Ovary (tissue), 10 donors: ENCODE measurements at places on chromosomes 3 and 15.
A peak's percentile ranks its signal among the peaks of the same experiment; 100 is the strongest.

GRCh38 chr3:189188466-189188865, 16.7 kb downstream of the TPRG1 start:
- DNase-seq: no peak

- no peak for DNase-seq
Observed at GRCh38 chr3:17122758-17123157, 238.0 kb downstream of the PLCL2 start.

DNA sequence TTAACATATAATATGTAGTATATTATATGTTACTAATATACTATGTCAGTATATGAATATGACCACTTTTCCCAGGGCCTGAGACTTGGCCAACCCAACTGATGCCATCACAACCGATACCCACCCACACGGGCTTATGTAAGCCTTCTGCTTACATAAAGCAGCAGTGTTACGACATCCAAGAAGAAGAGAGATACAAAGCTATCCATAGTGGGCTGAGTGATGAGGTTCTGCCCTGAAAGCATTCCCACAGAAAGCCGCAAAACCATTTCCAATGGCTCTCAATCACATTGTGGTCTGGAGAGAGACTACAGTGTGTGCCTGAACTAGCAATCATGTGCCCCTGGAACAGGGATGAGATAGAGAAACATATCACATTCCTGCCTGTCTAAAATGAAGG, 177.9 kb downstream of the PLOD2 start:
- no peak for DNase-seq

- DNase-seq: no peak
Observed at GRCh38 chr15:84143753-84144314, 91.7 kb upstream of the GOLGA6L4 start.

DNA sequence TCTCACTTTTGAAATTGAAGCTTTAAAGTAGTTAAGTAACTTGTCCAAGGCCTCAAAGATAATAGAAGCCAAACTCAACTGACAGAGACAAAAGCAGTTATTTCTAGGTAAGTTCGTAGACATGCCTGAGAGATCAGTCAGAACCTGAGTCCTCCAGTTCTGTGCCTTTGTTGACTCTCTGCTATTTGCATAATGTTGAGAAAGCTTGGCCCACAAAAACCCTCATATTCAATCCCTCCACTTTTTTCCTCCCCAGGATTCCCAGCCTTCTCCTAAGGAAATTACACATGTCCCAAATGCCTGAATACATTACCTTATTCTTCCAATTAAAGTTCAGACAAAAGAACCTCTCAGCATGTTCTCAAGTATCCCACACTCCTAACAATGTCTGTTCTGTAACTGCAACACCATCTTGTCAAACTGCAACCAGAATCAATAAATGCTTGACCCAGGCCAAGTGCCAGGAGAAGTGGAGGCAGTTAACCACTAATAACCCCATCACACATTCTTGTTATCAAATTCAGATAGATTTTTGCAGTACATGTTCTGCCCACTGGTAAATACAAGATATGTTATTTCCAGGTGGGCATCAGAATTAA, 217.8 kb downstream of the LRRC3B start:
- DNase-seq: no peak

DNA sequence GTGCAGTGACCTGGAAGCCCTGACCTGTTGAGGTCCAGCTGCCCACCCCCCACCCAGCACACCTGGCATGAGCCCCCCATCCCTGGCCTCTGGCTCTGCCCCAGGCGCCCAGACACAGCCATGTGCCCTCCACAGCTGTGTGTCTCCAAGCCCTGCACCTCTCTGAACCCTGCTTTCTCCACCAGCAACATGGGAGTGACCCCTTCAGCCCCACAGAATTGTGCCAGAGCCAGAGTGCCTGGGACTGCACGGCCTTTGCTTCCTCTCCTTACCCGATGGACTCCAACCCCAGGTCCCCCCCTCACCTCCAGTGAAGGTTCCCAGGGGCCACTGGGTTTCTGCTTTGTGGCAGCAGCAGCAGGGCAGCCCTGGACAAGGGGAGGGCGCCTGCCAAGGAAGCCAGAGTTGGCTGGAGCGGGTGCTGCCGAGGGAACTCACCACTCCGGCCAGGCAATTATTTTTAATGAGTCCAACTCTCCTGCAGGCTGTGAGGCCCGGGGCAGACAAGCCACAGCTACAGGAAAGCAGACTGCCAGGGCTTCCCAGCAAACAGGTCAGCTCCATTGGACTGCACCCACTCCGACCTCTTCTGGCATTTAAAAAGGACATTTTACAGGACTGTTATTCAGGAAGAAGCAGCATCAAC, 24.1 kb downstream of the PRR20G start:
- DNase-seq: no peak

DNA sequence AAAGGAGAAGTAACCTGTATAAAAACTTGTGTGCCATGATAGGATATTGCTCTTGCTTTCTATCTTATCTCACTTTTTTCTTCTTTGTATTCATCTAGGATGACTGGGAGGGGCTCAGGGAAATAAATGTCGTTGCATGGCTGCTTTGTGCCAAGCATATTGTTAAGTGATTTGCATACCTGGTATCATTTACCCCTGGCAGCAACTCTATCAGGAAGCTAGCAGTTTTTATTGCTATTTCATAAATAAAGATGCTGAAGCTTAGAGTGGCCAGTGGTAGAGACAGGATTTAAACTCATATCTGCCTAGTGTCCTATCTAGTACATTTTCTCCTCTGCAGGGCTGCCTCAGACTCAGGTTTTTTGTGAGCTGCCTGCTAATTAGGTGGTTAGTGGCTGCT, 253.3 kb downstream of the PTPRG start:
- no peak for DNase-seq

DNA sequence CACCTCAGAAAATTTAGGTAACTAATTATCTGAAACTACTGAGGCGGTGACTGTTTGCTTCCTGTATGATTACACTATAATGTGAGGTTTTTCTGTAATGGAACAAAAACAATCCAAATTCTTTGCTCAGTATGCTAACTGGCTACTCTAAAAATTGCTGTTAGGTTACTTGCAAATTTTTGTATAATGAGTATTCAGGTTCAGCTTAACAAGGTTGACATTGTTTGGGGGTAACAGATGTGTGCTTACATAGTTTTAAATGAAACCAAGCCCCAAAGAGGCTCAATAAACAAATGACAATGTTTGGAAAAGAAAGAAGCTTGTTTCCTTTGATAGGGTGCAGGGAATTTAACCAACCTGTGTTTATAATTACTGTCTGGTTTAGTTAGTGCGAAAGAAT, 414.5 kb upstream of the MDFIC2 start:
- no peak for DNase-seq

DNA sequence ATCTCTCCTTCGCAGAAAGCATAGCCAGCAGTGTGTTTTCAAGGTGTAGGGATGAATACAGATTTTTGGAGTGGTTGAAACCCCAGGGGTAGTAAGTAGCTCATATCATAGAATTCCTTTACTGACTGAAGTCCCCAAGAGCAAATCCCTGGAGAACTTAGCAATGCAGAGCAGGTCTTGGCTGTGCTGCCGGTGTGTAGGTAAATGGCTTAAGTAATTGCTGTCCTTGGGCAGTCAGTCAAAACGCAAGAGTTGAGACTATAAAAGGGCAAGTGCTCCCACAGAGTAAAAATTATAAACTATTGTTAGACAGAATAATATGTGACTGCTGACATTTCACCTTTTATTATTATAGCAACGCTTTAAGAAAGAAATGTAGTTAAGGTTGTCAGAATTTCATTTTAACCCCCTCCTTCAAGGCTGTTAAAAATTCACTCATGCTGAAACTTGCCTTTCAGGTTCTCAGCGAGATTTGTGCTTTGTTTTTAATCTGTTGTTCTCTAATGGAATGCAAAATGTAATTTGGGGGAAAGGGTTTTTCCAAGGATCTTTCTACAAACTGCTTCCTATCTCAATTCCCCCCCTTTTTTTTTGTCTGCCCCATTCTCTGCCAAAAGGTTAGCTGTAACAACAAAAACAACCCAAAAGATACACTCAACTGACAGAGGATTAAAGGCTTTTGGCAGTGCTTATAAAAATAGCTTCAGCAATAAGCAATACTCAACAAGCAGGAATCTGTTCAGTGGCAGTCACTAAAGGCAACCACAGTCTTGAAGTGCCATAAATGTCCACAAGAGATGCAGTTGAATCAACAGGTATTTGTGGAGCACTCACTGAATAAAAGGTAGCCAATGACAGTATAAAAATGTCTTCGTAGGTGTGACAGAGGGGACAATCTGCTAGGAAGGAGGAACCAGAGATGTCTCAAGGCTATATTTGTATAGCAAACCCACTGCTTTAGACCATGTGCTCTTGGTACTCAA, 105.3 kb downstream of the THRB start:
- no peak for DNase-seq

GRCh38 chr3:13150624-13151023, 77.4 kb upstream of the IQSEC1 start:
- no peak for DNase-seq

DNA sequence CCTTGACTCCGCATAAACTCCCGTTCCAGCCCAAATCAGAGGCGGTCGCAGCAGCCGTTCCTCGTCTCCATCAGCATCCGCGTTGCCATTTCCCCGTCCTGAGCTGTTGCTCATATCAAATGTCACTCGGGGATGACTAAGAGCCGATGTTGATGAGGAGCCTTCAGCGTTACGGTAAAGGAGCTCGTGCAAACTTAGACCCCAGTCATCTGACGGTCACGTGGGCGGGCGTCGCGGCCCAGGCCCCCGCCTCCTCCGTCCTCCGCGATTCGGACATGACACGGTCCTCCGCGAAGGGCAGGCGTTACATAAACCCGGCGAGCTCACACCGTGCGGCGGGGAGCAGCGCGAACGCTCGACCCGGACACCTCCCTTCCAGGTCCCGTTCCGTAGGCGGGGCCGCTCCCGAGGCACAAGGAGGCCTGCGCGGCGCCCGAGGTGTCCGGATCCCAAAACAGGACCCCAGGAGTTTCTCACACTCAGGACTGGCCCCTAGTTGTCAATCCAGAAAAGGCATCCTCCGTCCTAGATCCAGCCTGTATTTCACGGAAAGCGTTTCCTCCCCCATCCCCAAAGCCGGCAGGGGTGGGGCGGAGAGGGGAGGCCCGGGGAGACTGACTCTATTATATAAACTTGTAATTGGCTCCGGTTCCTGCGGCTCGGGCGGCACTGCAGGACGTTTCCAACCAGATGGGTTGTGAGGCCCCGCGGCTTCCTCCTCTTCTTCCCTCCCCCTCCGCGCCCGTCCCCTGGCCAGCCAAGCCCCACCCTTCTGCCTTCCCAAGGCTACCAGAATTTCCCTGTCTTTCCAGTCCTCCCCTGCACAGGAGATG, 100.0 kb upstream of the IGF1R start:
- DNase-seq: peak; percentile 78

DNA sequence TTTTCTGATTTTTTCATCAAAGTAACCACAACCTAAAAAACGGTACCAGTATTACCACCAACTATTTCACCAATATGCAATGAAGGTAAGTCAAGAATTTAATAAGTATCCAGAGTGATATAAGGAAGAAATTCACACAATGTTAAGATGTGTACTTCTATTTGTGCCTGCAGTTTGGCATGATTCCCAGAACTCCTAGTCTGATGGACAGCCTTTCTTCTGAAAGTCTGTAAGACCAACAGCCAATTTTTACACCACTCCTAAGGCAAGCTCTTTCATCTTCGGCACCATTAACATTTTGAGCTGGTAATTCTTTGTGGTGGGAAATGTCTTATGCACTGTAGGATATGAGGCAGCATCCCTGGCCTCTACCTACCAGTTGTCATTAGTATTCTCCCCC, 108.3 kb downstream of the VPS13C start:
- DNase-seq: no peak

GRCh38 chr3:129534428-129535027, 6.1 kb downstream of the RHO start:
- DNase-seq: no peak

GRCh38 chr3:44883999-44884431, 9.6 kb downstream of the TGM4 start:
- DNase-seq: no peak

- no peak for DNase-seq
Observed at GRCh38 chr3:86948822-86949221, 42.1 kb downstream of the VGLL3 start.

DNA sequence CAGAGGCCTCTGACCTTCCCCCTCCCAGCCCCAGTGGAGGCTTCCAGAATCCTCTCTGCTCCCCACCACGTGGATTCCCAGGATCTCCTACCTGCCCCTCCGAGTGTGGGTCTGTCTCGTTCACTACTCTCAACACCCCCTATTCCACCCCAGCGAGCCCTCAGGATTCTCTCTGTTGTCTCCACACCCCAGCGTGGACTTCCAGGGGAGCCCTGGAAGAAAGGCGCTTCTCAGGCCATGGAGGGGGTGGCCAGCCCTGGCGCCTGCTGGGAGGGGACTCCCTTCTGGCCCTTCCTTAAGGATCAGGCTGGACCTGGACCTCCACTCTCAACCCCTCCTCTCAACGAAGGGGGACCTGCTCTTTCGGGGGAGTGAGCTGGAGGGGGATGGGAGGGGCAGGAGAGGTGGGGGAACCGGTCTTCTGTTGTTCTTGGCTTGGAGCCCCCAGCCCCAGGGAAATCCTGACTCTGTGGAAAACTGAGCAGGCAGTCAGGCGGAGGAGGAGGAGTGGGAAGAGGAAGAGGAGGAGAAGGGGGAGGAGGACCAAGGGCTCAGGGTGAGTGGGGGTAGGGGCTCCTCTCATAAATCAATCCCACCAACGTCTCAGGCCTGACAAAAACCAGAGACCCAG, 32.9 kb downstream of the EPHB3 start:
- peak; percentile 53 for DNase-seq

GRCh38 chr3:133152681-133153220, 114.6 kb downstream of the TMEM108 start:
- no peak for DNase-seq

GRCh38 chr3:43243590-43244587, 42.5 kb upstream of the SNRK start:
- DNase-seq: no peak

GRCh38 chr3:14766428-14767244, 52.1 kb upstream of the FGD5 start:
- no peak for DNase-seq

DNA sequence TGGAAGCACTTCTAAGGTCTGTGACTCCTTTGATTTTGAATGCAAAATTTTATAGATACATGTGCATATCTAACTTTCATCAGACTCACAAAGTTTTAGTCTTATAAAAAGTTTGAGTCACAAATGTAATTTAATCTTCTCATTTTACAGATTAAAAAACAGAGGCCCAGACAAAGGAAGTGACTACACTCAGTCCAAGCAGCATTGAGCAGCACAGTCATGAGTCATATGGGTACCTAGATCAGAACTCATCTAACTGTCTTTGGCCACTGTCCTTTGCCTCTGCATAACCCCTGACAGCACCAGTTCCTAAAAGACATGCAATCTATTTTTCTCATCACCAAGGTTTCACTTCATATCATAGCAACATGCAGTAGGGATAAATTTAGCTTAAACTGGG, 210.7 kb upstream of the KCNH8 start:
- no peak for DNase-seq

- no peak for DNase-seq
Observed at GRCh38 chr15:80698676-80699075, 3.6 kb downstream of the ABHD17C start.

DNA sequence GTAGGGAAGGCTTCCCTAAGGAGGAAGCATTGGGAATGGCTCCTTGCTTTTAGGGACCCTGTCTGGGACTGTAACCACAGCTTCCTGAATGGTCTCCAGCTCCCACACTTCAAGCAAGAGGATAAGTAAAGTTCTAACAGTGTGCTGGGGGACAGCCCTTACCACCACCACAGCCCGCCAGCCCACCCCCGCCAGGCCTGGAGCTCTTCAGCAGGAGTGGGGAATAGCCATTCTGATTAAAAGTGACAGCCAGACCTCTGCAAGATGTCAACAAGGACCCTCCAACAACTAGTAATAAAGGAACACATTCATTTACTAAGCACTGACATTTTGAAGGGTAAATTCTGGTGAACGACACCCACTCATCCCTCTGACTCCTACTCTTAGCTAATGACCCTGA, 49.4 kb downstream of the CPN2 start:
- DNase-seq: no peak

- no peak for DNase-seq
Observed at GRCh38 chr3:186067360-186068242, 41.3 kb downstream of the ETV5 start.
